NCI-H82 (cell line): ENCODE measurements at places on chromosomes 5 and 9.

GRCh38 chr9:110744715-110745384, 76.3 kb downstream of the MUSK start:
- DNase-seq, result no peak

DNA sequence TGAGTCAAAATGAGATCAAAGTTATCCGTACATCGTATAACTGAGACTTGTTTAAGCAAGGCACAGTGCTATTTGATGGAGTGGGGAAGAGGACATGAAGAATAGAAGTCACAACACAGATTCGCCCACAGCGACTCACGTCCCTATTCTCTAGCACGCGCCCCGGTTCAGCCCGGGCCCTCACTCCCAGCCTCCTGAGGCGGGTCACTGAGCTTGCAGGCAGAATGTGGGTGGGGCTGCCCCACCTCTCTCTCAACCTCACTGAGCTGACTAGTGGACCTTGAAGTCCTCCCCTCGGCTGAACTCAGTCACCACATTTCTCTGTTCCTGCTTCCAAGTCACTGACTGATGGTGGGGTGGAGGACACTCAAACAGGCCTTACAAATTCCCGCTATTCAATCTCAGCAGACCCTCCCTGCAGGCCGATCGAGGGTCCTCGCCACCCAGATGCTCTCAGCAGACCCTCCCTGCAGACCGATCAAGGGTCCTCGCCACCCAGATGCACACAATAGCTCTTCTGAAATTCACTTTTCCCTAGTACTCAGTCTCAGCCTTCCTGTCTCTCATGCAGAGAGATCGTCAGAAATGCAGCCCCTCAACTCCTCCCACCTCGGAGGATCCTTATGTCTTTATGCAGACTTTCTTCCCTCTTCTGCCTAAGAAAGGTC, 12.9 kb downstream of the GLDC start:
- no peak for DNase-seq

DNA sequence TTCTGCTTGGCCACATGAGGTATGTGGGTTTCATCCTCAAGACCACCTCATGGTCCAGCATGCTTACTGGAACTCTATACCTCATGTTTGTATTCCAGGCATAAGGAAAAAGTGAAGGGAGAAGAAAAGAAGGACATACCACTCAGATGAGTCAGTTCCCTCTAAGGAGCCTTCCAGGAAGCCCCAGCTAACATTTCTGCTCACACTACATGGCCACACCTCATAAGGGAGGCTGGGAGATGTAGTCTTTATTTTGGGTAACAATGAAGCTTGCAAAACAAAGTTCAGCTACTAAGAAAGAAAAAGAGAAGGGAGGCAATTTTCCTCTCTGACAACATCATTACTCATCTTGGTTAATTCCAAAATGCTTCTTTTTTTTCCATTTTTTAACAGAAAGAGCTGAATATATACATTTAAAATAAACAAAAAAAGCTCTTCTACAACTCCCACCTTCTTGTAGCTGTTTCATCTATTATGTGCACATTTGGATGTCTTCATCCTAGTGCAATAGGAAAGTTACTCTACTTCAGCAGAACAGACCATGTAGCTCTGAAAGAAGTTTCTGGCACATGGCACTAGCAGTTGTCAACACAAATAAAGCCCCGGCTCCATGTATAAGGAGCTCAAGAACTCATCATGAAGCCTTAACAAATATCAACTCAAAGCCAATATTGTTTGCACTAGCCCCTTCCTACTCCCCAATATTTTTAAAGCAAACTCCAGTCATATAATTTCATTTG, 123.6 kb upstream of the CCDC112 start:
- no peak for DNase-seq

GRCh38 chr5:140801494-140801841, 611 bp downstream of the PCDHA3 start:
- no peak for DNase-seq

DNA sequence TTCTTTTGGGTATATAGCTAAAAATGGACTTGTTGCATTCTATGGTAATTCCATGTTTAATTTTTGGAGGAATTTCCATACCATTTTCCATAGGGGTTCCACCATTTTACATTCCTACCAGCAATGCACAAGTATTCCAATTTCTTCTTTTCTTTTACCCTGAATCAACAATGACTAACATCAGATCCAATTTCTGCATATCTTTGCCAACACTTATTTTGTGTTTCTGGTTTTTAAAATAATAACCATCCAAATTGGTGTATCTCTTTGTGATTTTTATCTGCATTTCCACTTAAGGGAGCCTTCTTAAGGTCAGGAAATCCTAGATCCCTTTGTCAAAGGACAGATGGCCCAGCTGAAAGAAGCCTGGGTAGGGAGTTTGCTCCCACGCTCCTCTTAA, 29.5 kb upstream of the SMU1 start:
- no peak for DNase-seq

DNA sequence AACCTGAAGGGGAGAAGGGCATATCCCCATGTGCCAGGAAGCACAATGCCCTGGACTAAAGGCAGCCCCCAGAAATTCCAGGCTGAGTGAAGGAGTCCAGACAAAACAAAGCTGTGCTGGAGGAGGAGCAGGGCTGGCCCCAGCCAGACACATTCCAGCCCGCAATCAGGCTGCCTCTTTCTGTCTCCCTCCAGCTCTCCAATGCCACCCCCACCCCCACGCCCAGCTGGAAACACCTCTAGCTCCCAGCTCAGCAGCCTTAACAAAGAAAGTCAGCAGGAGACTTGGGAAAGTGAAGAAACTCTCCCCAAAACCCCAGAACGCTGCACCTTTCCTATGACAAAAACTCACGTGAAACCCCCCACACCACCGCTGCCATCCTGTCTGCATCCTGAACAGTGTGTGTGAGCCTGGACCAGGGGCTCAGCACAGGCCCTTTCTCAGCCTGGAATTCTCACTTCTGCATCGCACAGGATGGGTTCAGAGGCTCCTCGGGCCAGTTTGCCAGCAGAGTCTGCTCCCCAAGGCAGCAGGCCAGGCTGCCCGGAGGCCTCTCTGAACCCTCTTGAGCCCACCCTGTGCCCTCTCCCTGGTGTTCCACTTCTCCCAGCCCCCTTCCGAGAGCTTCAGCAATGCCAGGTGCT, 96.2 kb upstream of the ICE1 start:
- no peak for DNase-seq
